Stimulated activated CD8-positive, alpha-beta memory T cell treated with anti-CD3 and anti-CD28 coated beads, Interleukin-15, amount 100 ng/mL, for 4 hours (primary cell): ENCODE measurements at places on chromosomes 13 and 19.

GRCh38 chr13:91609353-91609752 lies 210.9 kb downstream of the GPC5 start:
- no peak for DNase-seq

GRCh38 chr19:51712461-51713081 lies 11.2 kb downstream of the HAS1 start:
- DNase-seq, result no peak

DNA sequence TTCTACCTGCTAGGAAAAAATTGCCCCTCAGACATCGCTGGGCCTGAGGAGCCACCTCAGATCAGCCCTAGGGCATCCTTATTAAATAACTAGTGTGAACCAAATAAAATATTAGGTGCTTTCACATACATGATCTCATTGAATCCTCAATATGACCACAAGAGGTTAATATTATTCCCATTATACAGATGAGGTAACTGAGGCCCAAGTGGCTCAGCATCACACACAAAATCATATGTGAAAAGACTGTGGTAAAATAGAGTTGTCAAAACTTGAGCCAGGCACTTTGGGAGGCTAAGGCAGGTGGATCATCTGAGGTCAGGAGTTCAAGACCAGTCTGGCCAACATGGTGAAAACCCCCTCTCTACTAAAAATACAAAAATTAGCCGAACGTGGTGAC lies 2.9 kb upstream of the DMKN start:
- DNase-seq, result no peak

DNA sequence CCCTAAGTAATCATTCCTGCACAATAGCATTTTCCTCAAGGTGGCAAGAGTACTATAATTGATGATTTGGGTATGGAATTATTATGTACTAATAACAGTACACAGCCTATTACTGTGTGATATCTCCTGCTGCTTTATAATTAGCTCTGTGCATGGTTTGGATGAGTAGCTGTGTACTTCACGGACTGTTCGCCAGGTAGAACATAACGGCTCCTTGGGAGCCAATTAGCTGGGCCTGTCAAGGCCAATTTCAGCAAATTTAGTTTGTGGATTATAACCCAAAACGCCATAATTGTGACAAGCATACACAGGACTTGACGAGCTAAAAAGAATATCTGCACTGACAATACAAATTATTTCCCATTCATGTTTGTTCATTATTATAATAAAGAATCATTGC lies 1584.2 kb downstream of the SLITRK1 start:
- DNase-seq, result no peak

- DNase-seq, result no peak
These were observed 915 bp upstream of the KCTD12 start for GRCh38 chr13:76887076-76887563.

- DNase-seq, result no peak
These were observed 162.8 kb downstream of the CACNA1A start for GRCh38 chr19:13343514-13343913.

DNA sequence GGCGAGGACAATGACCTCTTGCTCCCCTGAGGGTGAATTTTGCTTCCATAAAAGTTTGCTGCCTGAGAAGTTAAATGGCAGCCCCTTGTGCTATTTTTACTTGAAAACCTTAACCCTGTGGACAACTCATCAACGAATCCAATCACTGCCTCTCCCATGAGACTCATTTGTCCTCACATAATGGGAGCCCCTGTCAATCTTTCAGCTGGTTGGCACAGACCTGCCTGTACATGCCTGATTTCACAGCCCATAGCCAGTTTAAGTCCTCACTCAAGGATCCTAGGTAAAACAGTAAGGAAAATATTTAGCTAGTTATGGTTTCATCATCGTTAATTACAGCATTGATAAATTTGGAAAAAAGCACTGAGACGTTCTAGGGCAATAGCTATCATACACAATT lies 207.4 kb downstream of the NHLRC3 start:
- DNase-seq, result no peak

- no peak for DNase-seq
These were observed 37.3 kb downstream of the SOX1 start for GRCh38 chr13:112103961-112104880.

GRCh38 chr19:5091684-5092480 lies 123.0 kb downstream of the KDM4B start:
- no peak for DNase-seq

DNA sequence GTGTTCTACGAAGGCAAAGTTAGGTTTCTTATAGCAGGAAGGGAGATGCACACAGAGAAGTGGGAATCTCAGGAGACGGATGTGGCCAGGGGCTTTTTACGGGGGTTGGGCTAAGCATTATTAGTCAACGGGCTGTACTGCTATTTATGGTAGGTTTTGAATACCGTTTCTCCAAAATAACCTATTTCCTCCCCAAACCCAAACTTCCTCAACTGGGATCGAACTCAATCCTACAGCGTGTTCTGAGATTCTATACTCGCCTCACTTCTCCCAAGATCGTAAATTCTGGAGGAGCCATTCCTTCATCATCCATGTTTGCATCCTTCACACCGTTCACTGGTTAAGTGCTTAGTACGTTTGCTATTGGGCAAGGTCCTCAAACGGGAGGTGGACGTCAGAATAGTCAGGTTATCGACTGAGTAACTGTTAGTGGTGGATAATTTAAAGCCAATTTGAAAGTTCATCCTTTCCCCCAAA lies 1.2 kb upstream of the TRIM13 start:
- no peak for DNase-seq

- DNase-seq, result peak; percentile 30
These were observed at the start of gene FSD1 for GRCh38 chr19:4304538-4305256. Gene FSD1 (plus strand): TSS chr19:4304598. CDS start chr19:4304747, 149 bp downstream.

DNA sequence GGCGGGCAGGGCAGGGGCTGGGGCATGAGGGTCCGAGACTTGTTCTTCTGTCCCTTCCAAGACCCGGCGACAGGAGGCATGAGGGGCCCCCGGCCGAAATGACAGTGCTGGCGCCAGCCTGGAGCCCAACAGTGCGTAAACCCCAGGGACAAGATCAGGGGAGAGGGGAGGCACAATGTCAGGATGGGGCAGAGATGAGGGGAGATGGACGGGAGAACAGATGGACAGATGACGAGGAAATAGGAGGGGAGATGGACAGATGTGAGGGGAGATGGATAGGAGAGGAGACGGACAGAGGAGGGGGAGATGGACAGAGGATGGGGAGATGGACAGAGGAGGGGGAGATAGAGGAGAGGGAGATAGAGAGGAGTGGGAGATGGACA lies 518 bp downstream of the FLT3LG start:
- DNase-seq, result no peak

- DNase-seq, result no peak
These were observed 36.3 kb upstream of the FLT1 start for GRCh38 chr13:28531077-28531844.
